Vagina (tissue), 2 donors: ENCODE measurements at places on chromosomes 4 and X.

DNA sequence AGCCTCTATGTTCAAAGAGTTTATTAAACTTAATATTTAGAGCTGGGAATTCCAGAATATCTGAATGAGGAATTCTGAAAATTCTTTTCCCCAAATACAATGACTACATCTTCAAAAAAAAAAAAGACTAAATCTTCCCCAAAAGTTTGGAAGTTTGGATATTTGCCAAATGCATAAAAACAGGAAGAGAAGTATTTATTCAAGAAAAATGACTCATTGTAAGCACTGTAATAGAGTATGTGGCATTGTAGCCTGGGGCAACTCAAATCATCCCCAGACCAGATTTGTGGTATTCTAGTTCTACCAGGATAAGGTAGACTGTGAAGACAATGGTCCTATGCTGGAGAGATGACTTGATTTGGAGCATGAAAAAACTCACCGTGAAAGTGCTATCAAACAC lies 78.5 kb upstream of the PDHA2 start:
- no peak for DNase-seq

- peak; percentile 85 for DNase-seq
These were observed 2.5 kb downstream of the GABRQ start for GRCh38 chrX:152640034-152640818.

DNA sequence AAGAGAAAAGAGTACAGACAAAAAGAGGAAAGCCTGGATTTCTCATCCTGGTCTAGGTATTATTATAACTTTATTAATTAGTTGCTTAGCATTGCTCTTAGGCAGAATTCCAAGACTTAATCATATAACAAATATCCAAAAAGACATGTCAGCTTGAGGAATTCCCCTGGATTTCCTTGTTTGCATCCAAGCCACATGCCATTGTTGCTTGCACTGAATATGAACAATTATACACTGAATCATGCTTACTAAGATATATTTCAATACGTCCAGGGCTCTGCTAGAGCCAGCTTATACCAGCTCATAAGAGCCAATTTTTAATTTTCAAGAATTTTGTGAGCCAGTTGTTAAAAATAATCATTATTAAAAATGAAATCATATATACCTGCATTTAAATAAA lies 5.5 kb upstream of the TLR10 start:
- no peak for DNase-seq

GRCh38 chrX:41116948-41117347 lies 31.7 kb downstream of the USP9X start:
- DNase-seq, result no peak

GRCh38 chr4:78520808-78521226 lies 30.8 kb upstream of the ANXA3 start:
- DNase-seq, result no peak

DNA sequence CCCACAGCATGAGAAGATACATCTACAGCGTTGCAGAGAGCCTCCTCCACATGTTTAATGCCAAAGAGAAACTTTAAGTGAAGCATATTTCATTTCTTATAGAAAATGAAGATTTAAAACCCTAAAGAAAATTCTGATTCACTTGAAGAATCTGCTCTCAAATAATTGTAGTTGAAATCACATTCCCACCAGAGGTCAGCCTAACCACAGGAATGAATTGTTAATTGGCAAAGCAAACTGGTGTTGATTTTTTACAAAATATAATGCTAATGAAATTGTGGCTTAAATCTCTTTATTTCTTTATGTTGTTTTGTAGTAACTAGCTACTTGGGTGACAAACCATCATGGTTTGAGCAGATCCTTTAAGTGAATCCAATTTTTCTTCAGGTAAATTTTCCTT lies 31.1 kb upstream of the WDR17 start:
- DNase-seq, result no peak

DNA sequence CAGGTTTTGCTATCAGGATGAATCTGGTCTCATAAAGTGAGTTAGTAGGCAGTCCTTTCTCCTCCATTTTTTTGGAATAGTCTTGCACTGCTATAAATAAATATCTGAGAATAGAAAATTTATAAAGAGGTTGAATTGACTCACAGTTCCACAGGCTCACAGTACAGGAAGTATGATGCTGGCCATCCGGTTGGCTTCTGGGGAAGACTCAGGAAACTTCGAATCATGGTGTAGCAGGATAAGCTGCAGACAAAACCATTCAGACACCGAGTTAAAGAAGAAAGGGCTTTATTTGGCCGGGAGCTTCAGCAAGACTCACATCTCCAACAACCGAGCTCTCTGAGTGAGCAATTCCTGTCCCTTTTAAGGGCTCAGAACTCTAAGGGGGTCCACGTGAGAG lies 348.2 kb downstream of the KCTD8 start:
- DNase-seq, result no peak

- peak; percentile 14 for DNase-seq
These were observed 115.4 kb upstream of the NDP start for GRCh38 chrX:44088510-44089144.

- DNase-seq, result no peak
These were observed 192.0 kb downstream of the PPP3CA start for GRCh38 chr4:101155368-101155767.

GRCh38 chr4:134298313-134298712 lies 96.7 kb upstream of the PABPC4L start:
- no peak for DNase-seq

- no peak for DNase-seq
These were observed 4.6 kb downstream of the PALLD start for GRCh38 chr4:168501407-168501806.

DNA sequence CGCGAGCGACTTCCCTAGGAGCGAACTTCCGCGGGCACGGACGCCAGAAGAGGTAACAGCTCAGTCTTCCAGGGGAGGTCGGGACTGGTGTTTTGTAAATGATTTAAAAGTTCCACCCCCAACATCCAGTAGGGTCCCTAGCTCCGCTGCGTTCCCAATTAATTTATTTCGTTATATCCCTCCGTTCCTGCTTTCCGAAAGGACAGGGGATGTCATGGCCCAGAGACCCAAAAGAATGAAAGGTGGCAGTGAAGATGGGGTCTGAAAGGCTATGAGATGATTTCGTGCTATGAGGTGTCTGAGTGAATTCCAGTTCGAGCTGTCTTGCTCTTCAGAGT lies 373 bp upstream of the SMIM43 start:
- no peak for DNase-seq

- no peak for DNase-seq
These were observed 3.2 kb upstream of the CHRNA9 start for GRCh38 chr4:40331961-40332360.

GRCh38 chr4:123297836-123298235 lies 98.8 kb upstream of the SPRY1 start:
- no peak for DNase-seq

GRCh38 chr4:71360844-71361243 lies 22.0 kb downstream of the SLC4A4 start:
- DNase-seq, result no peak

DNA sequence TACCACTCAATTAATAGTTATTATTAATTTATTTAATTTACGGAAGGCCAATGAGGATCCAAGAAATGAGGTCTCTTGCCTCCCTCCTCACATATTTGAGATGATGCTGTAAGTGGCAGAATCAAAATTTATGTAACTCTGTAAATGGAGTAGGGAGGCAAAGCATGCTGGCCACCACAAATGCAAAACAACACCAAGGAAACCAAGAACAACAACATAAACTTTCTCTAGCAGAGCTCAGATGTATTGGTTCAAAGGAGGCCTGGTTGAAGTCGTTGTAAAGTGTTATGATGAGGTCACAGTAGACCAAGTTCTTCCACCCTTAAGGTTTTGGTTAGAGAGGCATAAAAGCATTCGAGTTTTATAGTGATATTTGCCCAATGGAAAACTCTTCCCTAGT lies 194.8 kb upstream of the FAT1 start:
- DNase-seq, result no peak
